ENCODE measurements at places on chromosomes 6 and 20.
A peak's percentile ranks its signal among the peaks of the same experiment; 100 is the strongest.

- DNase-seq: no peak
Measured at GRCh38 chr20:15818651-15819071, 754.6 kb downstream of the KIF16B start.

DNA sequence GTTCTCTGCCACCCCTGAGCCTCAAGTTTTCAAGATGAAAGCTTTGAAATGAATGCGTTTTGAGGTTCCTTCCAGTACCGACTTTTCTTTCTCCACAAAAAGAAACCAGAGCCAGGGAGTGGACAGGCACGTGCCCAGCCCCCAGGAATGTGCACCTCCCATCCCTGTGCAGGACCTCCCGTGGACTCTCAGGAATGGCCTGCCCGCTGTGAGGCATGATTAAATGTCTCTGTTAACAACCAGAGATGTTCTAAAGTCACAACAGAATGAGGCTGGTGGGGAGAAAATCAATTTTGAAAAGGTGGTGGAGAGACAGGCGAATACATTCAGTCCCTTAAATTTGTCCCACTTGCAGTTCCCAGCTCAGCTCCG is 1.5 kb downstream of the TGM3 start:
- no peak for DNase-seq

- DNase-seq: no peak
Measured at GRCh38 chr6:138291036-138291848, 73.0 kb upstream of the PBOV1 start.

DNA sequence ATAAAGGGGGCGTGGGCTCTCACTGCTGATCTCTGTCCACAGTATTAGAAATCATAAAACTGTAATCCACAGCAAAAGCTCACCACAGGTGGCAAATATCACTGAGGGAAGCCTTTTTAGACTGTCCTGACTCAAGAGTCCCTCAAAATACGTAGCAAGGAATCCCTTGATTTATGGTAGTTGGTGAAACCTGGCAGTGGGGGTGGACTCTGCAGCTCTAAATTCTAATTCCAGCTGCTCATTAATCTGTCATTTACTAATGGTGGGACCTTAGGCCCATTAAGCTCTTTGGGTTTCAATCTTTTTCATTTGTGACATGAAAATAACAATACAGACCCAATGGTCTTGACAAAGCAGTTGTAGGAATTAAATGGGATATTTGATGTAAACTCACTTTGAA is 32.3 kb downstream of the GMDS start:
- peak; percentile 16 for DNase-seq

DNA sequence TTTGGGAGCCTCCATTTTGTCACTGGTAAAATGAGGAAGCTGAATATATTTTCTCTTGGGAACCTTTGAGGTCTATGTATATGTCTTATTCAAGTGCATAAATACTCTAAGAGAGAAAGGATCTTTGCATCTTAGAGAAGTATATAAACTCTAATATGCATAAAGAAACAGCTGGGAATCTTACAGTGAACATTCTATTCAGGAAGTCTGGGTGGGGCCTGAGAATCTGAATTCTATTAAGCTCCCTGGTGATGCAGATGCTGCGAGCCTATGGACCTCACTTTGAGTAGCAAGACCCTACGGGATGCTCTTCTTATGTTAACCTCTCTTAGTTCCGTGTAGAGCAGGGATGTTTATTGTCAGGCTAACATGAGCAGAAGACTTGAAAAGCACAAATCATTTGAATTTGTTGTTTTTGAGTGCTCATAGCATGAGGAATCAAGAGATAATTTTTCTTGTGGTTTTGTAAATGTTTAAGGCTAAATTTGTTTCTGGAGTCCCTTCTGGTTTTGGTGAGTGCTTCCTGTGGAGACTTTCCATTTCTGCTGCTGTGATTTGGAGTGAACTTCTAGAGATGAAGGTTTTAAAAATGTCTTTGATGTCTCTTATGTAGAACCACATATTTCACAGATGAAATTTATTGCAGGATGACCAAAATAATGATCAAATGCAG is 281.2 kb upstream of the JAG1 start:
- no peak for DNase-seq

DNA sequence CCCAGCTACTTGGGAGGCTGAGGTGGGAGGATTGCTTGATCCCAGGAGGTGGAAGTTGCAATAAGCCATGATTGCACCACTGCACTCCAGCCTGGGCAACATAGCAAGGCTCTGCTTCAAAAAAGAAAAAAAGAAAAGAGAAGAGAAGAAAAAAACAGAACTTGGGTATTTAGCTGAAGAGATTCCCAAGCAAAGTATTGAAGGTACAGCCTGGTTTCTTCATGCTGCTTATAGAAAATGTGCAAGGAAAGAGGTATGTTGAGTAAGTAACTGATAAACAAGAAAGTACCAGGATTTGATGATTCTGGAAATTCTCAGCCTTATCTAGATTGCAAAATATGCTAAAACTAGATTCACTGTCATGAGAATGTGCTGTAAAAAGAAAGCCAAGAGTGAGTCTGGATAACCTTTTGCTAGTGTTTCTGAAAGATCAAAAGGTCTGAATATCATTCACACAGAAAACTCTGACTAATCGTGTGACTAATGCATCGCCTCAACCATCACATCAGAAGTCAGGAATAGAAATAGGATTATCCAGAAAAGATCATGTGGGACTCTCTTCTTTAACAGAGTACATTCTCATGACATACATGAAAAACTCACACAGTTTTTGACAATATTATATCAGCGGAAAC is 32.4 kb upstream of the NOP56 start:
- no peak for DNase-seq

- no peak for DNase-seq
Measured at GRCh38 chr20:1651268-1652058, 6.1 kb downstream of the SIRPG start.

- DNase-seq: no peak
Measured at GRCh38 chr20:22241609-22242008, 342.8 kb downstream of the FOXA2 start.

DNA sequence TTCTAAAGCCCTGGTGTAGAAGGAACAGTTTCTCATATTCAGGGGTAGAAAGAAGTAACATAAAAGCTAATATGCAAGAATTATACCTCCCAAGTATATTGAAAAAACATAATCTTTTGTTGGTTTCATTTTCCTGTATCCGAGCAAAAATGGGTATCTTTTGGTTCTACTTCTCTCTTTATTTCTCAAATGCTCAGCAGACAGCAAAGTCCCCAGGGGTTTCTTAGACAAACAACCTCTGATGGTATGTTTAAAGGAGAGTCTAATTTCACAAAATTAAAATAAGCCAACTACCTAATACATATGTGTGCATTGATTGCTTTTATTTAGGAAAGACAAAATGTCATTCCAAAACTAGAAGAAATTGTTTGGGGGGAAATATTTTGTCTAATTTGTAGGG is 131.0 kb downstream of the TSHZ2 start:
- DNase-seq: no peak

DNA sequence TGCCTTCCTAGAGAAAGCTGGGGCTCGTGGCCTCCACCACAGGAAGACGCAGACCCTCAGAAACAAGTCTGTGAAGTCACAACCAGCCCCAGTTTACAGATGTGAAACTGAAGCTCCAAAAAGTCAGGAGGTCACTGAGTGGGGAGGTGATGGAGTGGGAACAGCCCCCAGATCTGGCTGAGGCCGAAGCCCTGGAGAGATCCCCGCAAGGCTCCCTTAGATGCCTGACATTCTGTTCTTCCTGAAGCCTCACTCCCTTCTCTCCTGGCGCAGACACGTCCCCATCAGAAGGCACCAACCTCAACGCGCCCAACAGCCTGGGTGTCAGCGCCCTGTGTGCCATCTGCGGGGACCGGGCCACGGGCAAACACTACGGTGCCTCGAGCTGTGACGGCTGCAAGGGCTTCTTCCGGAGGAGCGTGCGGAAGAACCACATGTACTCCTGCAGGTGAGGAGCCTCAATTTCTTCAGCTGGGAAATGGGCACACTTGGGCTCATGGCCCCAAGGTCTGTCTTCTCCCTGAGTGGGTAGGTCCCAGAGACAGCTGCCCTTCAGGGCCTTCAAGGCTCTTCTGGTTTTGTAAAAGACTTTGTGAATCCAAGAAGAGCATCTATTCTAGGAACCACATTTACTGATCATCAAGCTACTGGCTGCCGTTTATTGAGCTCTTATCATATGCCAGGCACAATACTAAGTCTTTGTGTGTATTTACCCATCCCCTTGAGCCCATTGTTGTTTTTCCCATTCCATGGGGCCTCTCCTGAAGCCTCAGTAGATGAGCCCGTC is 50.5 kb downstream of the HNF4A start:
- no peak for DNase-seq

DNA sequence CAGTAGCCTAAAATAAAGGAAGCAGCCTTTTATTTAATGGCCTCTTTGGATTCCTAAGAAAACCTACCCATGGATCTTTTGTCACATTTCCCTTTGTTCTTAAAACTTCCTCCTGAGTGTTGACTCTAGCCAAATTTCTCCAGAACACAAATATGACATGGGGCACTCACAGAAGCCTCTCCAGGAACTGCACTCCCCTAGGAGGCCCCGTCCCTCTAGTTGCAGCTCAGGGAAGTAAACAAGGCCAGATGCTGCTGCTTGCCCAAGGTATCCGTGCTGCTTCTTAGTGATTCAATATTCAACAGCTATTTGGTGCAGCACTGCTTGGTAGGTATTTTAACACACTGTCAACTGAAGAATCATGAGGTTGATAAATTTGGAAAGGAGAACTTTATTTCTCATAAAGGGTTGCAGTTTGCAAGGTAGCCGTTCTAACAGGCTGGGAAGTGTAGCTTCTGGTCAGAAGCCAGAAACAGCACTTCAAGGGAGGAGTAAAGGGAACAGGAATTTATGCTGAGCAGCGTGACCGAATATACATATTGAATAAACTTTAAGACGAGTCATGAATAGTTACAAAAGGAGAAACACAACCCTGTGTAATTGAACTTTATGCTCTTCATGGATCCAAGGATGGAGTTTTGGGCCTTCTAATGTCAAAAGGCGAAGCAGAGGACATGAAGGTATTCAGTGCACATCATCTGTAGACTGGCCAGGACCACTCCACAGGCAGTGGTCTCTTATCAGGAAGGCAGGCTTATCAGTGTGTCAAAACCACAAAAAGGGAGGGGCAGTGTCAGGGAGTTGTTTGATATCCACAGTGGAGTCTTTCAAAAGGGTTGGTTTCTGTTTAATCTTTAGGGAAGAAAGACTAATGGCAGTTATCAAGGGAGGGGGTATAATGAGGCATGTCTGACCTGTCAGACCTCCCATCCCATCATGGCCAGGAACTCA is 63.3 kb downstream of the CD24 start:
- DNase-seq: no peak

DNA sequence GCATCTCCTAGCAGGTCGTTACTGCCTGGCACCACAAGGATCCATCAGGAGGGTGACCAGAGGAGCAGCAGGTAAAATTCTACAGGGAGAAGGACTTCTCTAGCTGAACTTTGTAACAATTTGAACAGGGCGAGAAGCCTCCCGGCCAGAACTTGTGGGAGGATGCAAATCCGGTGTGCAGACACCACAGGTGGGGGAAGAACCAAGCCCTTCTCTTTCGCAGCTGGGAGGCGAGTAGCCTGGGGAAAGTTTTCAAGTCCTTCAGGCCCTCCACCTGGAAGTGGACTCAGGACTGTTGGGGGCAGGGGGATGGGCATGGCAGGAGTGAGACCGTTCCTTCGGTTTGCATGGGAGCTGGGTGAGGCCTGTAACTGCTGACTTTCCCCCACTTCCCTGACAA is 42.7 kb upstream of the FAM210B start:
- DNase-seq: no peak

DNA sequence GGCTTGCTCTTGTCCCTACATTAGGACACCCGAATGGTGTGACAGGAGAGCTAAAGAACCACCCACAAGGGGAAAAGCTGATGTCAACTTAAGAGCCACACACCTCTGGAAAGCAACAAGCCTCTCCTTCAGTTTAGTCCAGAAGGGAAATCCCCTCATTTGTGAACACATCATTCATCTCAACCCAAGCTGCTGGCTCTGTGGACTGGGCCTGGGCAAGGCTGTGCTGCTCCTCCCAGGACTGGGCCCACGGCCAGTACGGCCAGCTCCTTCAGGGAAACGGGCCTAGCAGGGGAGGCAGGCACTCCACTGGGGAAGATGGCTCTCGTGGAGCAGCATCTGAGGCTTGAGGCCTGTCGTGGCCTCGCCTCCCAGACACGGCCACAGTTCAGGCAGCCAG is 12.8 kb upstream of the SLC4A11 start:
- no peak for DNase-seq

DNA sequence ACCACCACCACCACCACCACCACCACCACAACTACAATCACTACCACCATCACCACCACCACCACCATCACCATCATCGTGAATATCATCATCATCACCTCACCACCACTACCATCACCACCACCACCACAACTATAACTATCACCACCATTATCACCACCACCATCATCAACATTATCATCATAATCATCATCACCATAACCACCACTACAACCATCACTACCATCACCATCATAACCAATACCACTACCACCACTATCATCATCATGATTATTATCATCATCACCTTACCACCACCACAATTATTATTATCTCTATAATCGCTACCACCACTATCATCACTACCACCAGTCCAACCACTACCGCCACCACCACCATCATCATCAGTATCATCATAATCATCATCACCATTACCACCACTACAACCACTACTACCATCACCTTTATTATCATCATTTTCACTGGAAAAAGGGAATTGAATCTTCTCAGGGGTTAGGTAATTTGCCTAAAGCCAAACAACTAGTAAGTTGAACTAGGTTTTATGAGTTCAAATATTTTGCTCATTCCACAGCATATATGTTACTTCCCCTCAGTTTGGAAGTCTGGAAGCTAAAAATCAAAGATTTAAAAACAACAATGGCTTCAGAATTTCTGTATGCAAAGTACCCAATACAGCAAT is 8.3 kb downstream of the RIPOR2 start:
- DNase-seq: no peak

DNA sequence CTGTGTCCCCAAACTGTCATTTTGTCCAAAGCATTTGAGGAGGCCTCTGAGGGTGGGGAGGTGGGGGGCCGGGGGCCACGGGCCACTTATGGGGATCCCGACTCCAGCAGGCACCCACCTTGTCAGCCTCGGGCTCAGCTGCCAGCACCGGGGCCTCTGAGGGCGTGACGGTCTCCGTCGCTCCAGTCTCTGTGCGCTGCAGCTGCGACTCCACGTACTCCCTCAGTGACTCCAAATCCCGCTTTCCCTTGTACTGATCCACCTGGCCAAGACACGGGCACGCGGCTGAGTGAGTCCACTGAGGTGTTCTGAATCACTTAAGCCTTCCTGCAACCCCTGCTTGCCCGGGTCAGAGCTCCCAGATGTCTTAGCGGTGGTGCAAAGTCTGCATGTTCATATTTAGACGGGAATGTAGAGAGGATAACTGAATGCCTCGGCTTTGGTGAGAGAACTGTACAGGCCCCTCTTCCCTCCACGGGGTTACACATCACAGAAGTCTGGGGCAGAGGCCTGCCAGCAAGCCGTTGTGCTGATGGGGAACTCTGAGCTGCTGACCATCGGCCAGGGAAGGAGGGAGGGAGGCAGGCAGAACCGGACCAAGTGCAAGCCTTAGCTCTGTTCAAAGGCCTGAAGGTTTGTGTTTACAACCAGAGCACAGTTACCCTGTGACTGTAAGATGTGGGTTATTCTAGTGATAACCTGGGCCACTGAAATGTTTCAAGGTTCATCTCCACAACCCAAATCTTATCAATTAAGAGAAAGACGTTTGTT is 21.8 kb downstream of the TXNDC5 start:
- no peak for DNase-seq
